GM13977 (cell line): ENCODE measurements at places on chromosomes 6 and 20.
A peak's percentile ranks its signal among the peaks of the same experiment; 100 is the strongest.

DNA sequence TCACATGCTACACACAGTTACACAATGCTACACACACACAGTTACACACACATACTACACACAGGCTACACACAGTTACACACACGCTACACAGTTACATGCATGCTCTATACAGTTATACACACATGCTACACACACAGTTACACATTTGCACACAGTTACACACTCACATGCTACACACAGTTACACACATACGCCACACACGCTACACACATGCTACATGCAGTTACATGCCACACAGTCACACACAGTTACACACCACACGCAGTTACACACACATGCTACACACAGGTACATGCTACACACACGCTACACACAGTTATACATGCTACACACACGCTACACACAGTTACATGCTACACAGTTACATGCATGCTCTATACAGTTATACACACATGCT is 15.6 kb downstream of the MYT1 start:
- DNase-seq: no peak

DNA sequence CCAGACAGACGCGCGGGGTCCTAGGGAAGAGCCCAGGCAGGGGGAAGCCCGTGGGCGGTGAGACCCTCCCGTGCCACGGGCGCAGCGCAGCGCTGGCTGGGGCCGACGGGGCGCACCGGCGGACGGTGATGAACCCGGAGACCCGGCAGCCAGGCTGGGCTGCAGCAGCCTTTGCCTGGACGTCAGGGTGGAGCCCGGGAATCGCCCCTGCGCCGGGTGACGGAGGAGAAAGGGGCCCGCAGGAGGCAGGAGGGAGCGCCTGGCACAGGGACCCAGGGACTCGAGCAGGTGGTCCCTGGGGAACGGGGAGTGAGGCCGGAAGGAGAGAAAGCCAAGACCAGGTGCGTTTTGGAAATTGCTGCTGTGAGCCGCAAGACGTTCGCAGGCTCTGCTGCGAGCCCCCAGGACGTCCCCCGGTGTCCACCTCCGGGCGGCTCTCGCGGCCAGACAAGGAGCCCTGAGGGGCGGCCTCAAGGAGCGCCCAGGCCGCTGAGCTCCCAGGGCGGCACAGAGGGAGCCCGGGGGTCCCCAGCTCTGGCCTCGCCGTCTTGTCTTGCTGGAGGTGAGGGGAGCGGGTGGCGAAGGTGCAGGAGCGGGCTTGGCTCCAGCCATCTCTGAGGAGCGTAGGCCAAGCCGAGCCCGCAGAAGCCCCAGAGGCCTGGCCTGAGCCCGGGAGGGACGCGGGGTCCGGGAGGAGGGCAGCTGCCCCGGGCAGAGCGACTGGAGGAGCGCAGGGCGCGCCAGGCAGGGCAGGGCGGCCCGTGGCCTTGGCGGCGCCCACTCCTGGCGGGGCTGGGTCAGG is 191.2 kb upstream of the PDE10A start:
- DNase-seq: no peak

- DNase-seq: peak; percentile 39
These were observed 650 bp downstream of the DCBLD1 start for GRCh38 chr6:117483004-117483644.

DNA sequence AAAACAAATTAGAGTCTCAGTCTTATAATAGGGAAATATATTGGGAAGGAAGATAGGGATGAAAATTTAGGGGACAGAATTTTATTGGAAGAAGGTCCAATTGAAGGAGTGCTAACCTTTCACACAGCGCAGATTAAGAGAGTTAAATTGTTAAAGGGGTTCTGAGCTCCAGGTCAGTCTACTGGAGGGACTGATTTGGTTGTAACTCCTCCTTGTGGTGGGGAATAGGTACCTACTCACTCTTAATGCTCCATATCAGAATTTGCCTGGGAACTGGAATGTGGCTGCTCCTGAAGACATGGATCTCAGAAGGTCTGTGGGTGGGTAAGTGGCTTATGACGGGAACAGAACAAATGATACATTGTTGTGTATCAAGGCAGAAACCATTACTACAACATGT is 143.5 kb downstream of the FLRT3 start:
- DNase-seq: no peak

DNA sequence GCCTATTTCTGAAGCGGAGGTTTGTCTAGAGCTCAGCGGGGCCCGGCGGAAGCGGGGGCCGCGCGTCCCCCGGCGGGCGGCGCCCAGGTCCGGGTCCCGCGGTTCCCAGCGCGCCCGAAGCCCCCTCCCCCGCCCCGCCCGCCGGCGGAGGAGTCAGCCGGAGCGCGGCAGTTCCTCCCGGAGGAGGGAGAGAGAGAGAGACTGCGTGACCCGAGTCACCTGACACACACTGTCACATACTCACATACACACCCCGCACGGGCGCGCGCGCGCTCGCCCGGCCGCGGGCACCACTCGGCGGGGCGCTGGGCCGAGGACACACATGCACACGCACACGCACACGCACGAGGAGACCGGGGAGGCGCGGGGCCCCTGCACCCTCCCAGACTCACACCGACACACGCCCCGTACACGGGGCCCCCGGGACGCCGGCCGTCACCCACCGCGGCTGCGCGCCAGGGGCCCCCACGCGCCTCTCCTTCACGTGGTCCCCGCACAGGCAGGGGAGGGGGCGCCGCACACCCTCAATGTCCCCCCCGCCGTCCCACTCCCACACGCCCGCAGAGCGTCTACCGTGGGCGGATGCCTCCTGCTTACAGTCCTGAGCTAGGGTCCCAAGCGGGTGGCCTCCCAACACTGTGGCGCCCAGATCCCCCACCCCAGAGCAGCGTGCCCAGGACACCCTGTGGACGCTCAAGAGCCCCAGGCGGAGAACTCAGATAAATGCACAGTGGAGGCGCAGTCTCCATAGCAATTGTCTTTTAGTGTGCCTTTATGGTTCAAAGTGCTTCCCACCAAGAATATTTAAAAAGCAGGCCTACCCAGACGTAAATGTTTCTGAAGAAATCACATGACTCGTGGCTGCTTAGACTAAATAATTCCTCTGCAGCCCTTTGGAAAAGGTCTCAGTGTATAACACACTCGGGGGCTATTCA is at the start of gene RRAGD:
TSS of gene RRAGD (minus strand) at position 203 of the 935 bp plus-strand sequence. CDS start 280 bp downstream, outside the sequence.
- DNase-seq: peak; percentile 88

- DNase-seq: no peak
These were observed 33.0 kb upstream of the ME1 start for GRCh38 chr6:83463886-83464285.
